ENCODE measurements at places on chromosomes 7 and 10.

DNA sequence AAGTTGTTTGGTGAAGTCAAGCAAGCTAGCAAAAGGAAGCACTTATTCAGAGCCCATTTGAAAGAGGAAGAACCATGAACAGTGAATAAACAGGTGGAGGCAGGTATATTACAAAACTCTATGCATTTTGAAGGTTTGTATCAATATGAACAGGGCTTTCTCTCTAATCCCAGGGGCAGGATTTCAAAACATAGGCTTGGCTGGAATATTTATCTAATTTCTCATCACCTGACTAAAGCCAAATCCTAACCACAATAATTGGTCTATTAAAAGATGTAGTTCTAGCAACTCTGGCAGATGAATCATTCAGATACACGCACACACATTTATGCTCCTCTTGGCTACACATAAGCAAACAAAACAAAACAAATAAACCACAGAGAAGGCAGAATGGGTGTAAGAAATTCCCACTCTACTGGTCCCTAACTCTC, 554.4 kb downstream of the INHBA start:
- no peak for DNase-seq

- DNase-seq = peak; percentile 19
These were observed 47.3 kb downstream of the LRRN3 start for GRCh38 chr7:111138193-111138569.

DNA sequence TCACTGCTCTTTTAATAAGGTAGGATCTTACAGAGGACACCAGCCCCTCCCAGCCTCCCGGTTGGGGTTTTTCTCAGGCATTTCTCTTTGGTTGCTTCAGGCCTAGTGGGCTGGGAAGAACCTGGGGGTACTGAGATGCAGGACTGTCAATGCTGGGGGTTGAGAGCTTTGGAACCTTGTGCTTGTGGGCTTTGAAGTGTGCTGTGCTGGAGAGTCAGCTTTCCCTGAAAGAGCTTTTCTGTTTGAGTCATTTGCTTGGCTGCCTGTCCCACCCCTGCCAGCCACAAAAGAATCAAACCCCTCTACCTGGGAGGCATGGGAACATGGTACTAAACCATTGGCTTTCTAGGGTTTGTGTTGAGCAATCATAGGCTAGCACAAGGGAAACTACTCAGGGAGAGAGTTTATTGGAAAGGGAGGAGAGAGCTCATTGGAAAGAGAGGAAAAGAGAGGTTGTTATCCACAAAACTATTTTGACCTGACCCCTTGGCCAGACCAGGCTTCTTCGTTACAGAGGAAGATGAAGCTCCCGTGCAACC, 1.4 kb downstream of the SCD start:
- no peak for DNase-seq

- no peak for DNase-seq
These were observed 56.1 kb upstream of the NOBOX start for GRCh38 chr7:144459635-144460034.

DNA sequence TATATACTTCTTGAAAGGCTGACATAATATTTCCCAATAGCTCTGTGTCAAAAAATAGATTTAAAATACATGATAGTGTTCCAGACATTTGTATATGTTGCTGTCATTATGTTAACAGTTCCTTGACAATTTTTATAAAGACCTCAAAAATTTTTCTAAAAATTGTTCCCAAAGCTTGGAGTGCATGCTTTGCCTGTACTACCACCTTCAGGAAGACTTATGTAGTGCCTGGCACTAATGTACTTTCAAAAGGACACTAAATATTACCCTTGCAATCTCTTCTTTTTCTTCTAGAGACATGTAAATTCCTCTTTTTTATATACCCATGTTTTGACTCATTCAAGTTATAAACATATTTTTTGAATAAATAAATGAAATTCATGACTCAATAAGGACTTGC, 48.0 kb upstream of the SP8 start:
- DNase-seq = no peak

- DNase-seq = no peak
These were observed 814 bp upstream of the OPALIN start for GRCh38 chr10:96359616-96360015.

DNA sequence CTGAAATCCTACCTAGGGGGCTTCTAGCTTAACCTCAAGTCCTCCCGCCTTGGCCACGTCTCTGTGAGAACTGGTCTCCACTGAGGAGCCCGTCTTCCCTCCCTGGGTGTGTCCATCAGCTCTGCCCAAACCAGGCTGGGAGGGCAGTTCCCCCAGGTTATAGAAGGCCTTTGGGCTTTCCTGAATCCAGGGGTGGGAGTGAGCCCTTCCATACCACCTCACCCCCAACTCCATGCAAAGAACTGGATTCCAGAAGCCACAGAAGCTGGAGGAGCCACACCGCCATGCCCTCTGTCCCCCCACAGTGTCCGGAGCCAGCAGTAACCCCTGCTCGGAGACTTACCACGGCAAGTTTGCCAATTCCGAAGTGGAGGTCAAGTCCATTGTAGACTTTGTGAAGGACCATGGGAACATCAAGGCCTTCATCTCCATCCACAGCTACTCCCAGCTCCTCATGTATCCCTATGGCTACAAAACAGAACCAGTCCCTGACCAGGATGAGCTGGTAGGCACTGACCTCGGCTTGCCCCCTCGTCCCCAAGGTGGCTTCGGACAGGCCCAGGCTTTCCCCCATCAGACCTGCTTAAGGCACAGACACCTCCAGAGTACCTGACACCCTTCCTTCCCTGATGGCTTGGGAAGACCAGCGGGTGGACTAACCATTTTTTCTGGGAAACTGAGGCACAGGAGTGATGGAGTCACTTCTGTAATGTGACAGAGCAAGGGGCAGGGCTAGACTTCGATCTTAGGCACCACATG, 4.7 kb downstream of the CPA1 start:
- DNase-seq = no peak

- no peak for DNase-seq
These were observed 6.5 kb downstream of the FAM53B start for GRCh38 chr10:124737708-124738107.

- no peak for DNase-seq
These were observed 100.4 kb downstream of the RGS10 start for GRCh38 chr10:119441921-119442757.

GRCh38 chr7:138226745-138227279, 150.6 kb downstream of the AKR1D1 start:
- no peak for DNase-seq

- no peak for DNase-seq
These were observed 325.7 kb downstream of the PARD3 start for GRCh38 chr10:34489411-34489810.

DNA sequence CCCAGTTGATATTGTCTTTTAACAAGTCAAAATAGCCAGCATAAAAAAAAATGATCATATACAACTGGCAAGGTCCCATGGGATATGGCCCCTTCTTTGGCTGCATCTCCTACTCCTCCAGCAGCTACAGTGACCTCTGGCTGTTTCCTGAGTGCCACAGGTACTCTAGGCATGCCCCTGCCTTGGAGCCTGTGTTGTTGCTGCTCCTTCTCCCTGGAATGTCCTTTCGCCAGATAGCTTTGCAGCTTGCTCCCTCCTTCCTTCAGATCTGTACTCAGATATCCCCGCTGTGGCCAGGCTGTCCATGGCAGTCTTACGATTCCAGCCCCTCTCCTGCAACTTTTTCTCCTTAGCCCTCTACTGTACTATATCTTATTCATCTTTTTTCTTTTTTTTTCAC, 23.3 kb downstream of the CNNM2 start:
- no peak for DNase-seq

DNA sequence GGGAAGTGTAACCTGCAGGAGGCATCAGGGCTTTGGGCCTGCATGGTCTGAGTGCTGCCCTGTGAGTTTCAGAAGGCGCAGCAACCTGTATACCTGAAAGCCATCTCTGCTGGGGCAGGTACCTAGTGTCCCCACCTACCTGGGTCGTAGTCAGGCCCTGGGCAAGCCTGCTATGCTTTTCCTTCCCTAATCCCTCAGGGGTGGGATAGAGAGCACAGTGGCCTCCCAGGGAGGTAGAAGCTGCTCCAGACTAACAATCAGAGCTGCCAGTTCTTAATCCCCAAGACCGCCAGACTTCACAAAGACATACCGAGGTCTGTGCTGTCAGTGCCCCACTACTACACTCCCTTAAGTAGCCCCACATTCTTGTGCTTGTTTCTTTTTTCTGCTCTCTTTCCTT, 52.0 kb downstream of the PTEN start:
- DNase-seq = no peak

DNA sequence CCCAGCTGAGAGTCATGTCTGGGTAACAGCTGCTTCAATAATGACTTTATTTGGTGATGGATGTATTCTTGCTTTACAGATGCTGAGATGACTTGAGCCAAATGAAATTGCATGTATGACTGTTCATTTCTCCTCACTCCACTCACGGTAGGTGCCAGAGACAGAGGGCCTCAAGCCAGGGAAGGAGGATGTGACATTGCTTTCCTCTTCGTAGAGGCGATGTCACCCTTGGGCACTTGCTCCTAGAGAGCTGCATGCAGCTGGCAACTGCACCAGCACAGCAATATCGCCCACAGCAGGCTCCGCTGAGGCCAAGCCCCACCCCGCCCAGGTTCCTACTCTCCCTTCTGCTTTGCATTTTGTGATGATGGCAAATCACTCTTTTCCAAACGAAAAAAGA, 116.6 kb upstream of the AOAH start:
- no peak for DNase-seq

DNA sequence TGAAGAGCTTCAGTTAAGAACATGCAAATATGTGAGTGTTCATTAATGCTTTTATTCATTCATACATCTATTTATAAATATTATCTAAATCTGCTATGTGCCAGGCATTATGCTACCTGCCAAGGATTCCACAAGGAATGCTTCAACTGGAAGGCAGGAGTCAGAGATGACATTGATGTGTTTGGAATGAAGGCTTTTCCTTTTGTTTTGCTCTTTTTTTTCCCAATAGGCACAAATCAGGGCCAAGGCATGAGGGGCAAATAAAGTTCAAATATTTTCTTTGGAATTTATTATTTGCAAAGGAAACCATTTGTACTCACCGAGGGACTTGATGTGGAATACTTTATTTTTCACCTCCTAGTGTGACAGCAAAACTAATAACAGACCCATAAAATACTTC, 530.3 kb downstream of the ARL4A start:
- no peak for DNase-seq

DNA sequence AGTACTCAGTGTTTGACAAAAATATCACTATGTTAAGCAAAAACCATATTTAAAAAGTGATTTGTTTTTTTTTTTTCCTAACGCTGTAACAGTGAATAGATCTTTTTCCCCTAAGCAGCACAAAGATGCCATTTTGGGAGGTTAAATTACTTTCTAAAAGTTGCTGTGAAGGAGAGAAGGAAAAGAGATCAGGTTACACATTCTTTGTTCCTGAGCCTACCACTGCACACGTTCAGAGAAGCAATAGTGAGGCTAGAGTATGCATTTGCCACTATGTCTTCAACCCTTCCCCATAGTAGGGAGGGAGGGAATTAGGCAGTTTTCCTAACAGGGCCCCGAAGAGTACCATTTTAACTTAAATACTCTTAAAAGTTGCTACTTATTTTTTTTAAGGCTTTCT, 38.9 kb downstream of the BMPR1A start:
- no peak for DNase-seq

- no peak for DNase-seq
These were observed 133.8 kb upstream of the AGR3 start for GRCh38 chr7:17015598-17016031.

DNA sequence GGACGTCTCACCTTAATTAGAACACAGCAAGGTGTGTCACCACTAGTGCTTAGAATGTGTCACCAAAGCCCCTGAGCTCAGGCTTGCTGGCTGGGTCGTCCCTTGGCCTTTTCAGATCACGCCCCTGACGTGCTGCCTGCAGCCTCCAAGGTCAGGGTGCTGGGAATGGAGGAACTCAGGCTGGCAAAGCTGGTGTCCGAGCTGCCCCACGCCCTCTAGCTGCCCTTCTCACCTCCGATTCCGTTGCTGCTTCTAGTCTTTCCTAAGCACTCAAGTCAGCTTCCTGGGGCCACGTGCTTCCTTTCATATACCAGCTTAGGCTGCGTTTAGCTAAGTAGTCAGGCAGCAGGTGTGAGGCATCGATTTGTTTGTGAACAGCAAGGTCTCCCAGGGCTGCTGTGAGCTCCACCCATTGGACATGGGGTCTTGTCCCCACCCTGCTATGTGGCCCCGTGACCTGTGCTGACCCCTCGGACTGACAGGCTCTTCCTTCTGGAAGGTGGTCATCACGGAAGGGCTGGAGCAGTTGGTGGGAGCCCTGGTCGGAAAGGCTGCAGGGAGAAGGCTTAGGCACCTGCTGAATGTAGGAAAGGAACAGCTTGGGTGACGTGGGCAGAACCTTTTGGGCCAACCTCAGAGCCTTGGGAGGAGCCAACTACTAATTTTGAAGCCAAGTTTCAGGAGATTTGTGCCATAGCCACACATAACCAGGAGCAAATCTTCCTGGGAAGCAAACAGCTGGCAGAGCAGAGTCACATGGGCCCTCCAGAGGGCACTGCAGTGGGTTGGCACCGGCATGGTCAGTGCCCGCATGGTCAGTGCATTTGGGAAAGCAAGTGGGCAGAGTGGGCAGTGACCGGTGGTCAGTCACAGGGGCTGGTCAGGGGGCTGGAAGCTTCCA, 28.8 kb downstream of the VIPR2 start:
- DNase-seq = no peak

DNA sequence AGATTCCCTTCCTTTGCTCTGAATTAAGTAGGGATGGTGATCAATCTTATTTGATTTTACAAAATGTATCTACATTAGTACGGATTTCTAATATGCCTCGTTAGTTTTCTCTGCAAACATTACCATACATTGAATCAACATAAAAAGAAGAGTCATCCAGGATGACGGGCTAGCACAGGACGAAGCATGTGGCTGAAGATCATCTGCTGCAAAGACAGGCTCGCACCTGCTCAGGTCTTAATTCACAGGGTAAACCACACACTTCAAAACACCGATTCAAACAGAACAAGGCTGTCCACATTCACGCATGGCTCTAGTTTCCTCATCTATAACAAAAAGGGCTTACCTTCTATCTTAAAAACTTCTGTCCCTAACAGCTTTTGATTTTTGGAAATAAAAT, 323.0 kb downstream of the PARD3 start:
- DNase-seq = no peak

DNA sequence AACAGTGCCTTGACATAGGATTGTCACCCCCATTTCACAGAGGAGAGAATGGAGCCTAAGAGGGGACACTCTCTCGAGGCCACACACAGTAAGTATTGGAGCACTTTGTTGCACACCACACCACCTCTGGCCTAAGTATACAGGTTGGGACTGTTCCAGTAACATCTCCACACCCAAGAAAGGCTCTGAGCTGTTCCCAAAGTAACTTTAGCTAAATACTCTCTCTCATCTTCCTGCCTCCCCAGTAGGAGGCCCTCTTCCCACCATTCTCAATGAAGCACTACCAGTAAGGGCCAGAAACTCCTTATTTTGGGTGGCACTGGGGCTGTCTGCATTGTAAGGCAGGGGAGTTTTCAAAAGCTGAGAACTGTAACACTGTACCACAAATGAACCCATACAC, 189.5 kb downstream of the ZNF438 start:
- no peak for DNase-seq

DNA sequence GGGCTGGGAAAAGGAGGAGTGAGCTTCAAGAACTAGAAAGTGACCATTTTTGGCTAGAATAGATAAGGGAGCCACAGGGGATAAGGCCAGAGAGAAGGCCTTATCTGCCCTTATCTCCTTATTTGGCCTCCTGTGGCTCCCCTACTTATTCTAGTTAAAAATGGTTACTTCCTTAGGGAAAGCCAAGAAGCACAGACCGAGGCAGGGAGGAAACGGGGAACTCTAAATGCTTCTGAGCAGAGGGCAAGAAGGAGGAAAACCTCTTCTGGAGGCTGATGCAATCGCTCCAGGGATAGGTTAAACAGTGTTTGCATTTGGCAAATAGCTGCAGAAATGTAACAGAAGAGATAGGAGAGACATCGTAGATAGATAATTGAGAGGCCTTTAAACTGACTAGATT, 18.6 kb downstream of the NRP1 start:
- no peak for DNase-seq

GRCh38 chr10:49207936-49208487, 19.8 kb upstream of the TMEM273 start:
- no peak for DNase-seq
